ENCODE measurements at places on chromosomes 7 and 10. TPM values are rescaled to one million over a fixed set of nuclear protein-coding genes. Genes with fewer than 3 reads are reported as not detected.

Gene DPYSL4
- 1.6 TPM for total RNA-seq

DNA sequence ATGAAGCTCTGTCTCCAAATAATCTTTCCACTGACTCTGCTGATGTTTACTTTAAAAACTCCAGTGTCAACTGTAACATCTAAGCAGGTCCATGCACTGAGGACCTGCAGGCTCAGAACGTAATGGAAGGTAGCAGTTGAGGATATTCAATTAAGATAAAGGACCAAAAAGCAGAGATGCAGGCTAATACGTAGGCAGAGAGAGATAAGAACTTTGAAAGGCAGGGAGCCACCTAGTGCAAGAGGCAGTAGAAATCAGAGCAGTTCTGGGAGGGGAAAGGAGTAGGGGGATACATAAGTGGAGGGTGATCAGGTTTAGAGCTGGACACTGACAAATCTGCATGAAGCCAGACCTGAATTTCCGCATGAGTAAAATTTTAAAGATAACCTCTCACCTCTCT lies 114.5 kb upstream of the POM121L12 start:
- DNase-seq, result no peak

- DNase-seq, result peak; percentile 56
These were observed 244.8 kb downstream of the BICC1 start for GRCh38 chr10:58757352-58758065.

GRCh38 chr7:156998988-156999957 lies 11.2 kb downstream of the MNX1 start:
- DNase-seq, result no peak

Gene HOGA1
- total RNA-seq, result 0.78 TPM

- no peak for DNase-seq
These were observed 3.4 kb upstream of the VOPP1 start for GRCh38 chr7:55575733-55576132.

Gene KCND2
- not detected for total RNA-seq

Gene MEST
- 22.6 TPM for total RNA-seq

DNA sequence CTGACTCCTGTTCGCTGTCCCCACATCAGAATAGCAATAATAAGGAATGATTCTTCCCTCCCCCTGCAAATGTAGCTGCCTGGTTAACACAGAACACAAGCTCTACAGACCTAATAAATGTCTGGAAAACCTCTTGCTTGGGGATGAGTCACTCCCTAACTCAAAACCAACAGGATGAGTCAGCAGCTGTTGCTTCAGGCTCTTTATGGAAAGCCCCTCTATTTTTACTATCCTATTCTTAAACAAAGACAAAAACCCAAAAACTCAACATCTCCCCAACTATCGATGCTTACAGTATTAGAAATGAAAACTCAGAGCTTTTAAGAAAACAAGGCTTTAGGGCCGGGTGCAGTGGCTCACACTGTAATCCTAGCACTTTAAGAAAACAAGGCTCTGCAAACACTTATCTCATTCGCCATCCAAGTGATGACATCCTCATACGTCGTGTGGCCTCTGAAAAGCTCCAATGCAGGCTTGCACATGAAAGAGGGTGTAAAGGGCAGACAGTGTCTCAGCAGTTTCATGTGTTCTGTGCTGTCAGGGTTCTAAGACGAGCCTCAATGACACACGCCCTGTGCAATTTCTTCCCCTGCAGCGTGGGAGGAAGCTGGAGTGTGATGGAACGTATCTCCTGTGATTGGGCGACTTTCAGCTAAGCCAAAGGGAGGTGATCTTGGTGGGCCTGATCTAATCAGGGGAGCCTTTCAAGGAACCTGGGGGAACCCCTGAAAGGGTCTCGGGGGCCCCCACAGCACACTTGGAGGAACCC lies 70.1 kb downstream of the AMZ1 start:
- DNase-seq, result peak; percentile 100

DNA sequence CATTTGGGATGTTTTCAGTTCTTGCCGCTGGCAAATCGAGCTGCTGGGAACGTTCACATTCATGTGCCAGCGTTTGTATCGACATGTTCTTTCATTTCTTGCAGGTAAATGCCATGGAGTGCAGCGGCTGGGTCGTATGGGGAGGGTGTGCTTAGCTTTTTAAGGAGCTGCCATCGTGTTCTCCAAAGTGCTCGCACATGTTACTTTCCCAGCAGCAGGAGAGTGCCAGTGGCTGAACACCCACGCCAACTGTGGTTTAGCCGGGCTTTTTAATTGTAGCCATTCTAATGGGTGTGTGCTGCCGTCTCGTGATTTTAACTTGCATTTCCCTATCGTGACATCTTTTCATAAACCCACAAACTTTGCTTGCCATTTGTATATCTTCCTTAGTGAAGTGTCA lies 11.6 kb upstream of the BNIP3 start:
- DNase-seq, result no peak

Gene C10orf71
- total RNA-seq, result not detected

GRCh38 chr7:23293500-23294073 lies 5.6 kb upstream of the MALSU1 start:
- no peak for DNase-seq

DNA sequence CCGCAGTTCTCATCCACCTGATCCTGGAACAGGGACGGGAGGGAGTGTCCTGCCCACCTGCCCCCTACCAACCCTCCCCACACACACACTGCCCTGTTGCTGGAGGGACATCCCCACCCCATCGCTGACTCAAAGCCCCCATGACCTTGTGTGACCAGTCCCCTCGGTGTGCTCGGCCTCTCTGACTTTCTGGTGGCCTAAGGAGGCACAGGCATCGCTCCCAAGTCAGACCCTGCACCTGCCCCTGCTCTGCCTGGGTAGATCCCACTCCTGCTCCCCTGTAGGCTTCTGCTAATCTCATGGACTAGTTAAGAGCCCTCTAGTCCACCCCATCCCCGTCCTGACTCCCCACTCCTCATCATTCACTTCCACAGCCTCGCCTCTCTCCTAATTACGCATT lies 58.8 kb upstream of the DOCK1 start:
- no peak for DNase-seq
